Astrocyte of the hippocampus (primary cell): ENCODE measurements at places on chromosomes 3 and 15.

DNA sequence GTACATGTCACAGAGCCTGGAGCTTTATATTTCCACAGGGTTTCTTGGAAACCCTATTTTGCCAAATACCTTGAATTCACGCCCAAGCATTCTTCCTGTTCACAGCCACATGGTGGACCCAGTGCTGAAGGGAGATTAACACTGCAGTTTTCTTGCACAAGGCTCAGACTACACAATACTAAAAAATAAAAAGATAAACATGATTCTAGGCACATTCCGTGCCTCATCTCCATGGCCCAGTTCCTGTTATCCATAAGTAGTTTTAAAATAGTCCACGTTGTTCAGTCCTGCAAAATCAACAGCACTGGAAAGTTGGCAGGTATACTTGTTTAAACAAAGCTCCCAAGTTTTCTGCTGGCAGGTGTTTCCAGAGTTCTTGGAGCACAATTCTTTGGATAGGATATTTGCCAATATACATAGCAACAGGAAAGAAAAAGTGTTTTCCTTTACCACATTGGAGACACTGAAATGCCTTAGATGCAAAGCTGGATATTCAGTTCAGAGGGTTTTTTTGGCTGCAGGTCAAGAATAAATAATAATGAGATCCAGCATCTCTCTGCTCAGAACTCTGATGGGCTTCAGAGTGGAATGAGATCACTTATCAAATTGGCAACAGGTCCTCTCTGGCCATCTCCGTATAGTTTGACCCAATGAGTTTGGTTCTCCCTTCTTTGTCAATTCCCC is 88.1 kb upstream of the TGFBR2 start:
- peak; percentile 88 for DNase-seq

- no peak for DNase-seq
Observed at GRCh38 chr3:69650066-69650419, 89.2 kb upstream of the MITF start.

GRCh38 chr3:10006762-10007090 is 19.5 kb upstream of the FANCD2 start:
- no peak for DNase-seq

DNA sequence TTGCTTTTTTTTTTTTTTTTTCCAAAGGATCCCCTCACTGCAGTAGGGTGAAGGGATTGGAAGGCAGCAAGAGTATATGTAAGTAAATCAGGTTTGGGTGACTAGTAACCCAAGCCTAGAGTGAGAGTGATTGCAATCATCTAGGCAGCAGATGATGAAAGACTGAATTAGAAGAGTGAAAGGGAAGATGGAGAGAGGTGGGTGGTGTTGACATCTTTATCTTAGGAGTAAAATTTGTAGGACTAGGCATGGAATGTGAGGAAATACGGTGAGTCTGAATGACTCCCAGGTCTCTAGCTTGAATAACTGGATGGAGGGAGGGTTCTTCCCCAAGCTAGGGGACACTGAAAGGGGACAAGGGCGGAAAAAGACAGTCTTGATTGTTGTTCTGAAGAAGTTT is 63.4 kb downstream of the TPRG1 start:
- DNase-seq = no peak

DNA sequence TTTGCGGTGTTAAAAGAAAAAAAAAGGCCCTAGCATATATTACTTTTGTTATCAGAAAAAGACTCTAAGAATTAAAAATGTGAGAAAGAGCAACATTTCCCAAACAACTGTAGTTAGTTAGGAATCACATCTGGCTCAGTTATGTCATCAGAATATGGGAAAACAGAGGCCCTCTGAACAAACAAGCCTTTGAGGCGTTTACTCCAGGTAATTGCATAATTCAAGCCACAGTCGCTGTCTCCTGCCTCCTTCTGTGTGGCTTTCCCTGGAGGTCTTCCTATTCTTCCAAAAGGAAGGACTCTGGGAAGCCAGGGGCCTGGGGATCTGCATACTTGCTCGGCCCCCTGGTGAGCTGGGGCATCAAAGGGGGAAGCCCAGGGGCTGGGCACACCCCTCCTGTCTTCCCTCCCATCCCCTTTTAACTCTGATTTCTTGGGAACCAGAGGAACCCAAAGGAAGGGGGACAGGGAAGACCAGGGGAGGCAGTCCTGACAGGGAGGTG is 3.7 kb upstream of the FAM107A start:
- DNase-seq = no peak

DNA sequence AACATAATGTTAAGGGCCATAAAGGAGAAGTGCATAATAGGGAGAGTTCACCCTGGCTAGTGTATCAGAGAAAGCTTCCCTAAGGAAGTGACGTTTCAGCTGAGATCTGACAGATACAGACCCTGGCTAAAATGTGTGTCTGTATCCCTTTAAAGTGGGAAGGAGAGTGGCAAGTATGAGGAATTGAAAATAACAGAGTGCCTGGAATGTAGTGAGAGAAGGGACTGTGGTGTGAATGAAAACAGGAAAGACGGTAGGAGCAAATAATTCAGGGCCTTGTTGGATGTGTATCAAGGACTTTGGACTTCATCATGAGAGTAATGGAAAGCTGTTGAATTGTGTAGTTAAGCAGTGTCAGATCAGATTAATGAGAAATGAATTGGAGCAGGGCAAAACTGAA is 30.5 kb downstream of the NEO1 start:
- peak; percentile 41 for DNase-seq

- no peak for DNase-seq
Observed at GRCh38 chr3:64623125-64623524, 64.7 kb downstream of the ADAMTS9 start.

DNA sequence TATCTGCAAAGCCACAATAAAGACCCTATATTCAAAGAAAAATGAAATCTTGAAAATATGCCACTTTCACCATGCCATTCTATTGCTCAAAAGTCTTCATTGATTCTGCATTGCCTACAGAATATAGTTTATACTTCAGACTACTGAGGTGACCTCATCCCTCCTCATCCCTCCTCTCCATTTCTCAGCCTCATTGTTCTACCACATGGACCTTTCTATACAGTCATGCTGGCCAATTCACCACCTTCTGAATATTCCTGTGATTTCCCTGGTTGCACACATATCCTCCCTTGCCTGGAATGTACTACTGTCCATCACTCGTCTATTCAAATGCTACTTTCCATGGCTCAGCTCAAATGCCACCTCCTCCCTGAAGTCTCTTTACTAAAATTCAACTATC is 3.5 kb upstream of the COL8A1 start:
- no peak for DNase-seq

DNA sequence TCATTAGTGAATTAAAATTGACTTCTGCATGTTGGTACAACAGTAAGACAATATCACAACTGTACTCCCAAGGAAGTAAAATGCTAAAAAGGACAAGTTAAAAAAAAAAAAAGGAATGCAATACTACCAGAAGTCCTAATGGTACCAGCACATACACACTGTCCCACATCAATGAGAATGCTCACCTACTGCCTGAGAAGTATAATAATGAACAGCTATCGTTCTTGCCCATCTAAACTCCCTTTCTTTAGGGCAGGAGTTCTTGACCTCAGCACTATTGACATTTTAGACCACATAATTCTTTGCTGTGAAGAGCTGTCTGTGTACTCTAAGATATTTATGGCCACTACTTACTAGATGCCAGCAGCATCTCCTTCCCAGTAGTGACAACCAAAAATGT is 651.7 kb downstream of the FHIT start:
- no peak for DNase-seq

GRCh38 chr3:182810574-182811268 is 17.4 kb downstream of the ATP11B start:
- DNase-seq = no peak

DNA sequence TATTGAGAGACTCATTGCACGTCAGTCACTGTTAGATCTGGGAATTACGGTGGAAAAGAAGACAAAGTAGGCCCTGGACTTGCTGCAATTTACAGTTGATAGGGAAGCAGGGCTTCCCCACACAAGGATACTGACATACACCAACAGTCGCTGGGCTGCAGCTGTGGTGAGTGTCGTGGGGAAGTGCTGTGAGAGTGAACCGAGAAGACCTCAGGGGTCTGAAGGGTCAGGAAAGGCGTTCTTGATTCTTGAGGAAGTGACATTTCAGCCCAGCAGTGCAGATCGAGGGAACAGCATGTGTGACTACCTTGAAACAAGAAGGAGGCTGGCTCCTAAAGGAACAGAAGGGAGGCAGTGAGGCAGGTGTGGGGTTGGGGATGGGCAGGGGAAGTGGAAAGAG is 22.5 kb downstream of the MYZAP start:
- DNase-seq = no peak

DNA sequence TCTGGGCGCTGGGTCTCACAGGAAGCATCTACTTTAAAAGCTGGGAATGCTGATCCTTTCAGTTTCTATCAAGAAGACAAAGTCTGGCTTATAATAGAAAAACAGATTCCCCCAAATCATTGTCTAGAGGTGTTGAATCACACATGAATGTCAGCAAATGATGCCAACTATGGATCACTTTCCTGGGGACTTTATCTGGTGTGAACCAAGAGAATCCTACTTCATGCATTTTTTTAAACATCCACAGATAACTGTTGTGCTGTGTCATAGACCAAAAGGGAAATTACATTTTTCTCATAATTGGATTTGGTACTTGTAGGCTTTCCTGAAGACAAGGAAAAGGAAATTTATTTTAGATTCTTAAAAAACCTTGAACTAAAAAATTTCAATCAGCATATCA is 132.7 kb downstream of the CD47 start:
- no peak for DNase-seq

GRCh38 chr15:95929232-95929846 is 401.2 kb upstream of the NR2F2 start:
- DNase-seq = no peak

GRCh38 chr15:58393241-58393662 is 38.5 kb upstream of the LIPC start:
- no peak for DNase-seq

- DNase-seq = no peak
Observed at GRCh38 chr3:9934993-9935392, 1.4 kb downstream of the CRELD1 start.

GRCh38 chr15:69539345-69539744 is 86.7 kb downstream of the RPLP1 start:
- DNase-seq = no peak

GRCh38 chr3:1131166-1131565 is 38.3 kb downstream of the CNTN6 start:
- DNase-seq = no peak

GRCh38 chr15:31236184-31237042 is 90.2 kb upstream of the KLF13 start:
- peak; percentile 96 for DNase-seq

DNA sequence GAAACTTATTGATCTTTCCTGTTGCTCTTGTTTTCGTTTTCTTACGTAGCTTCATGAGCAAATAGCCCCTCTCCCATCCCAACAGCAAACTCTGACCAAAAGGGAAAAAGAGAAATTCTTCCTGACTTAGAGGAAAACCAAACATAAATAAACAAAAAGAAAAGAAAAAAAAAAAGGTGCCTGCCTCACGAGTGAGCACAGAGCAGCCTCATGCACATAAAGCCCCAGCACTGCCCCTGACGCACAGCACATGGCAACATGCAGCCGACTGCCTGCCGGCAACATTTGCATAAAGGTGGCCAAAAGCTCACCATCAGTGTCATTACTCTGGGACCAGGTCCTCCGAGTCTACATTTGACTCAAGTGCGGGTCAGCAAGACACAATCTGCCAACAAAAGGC is 6.4 kb downstream of the POC1A start:
- DNase-seq = no peak

DNA sequence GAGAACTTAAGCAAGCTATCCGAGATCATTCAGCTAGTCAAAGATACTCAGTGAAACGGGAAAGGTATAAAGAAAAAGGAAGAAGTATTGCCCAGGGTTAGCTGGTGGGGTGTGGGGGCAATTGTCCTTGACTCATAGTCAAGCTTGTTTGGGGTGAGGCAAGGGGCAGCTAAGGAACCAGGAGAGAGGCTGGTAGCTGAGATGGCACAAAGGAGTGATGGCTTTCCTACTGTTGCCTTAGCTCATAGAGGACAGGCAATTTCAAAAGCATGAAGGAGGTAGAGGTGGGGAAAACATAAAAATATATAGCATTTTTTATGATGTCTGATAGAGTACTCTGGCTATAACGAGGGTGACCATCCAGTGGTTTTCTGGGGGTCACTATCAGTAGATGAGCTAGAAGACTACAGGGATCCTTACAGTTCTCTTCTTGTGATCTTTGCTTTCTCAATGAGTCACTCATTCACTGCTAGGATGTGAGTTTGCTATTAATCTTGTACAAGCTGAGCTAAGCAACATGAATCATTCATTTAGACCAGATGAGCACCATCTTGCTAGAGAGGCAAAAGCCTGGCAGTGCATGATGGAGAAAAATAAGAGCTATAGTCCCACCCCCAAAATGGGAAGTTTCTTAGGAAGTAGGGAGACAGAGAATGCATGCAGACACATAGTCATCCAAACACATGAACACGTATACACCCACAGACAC is 207.1 kb upstream of the PFN2 start:
- peak; percentile 36 for DNase-seq

DNA sequence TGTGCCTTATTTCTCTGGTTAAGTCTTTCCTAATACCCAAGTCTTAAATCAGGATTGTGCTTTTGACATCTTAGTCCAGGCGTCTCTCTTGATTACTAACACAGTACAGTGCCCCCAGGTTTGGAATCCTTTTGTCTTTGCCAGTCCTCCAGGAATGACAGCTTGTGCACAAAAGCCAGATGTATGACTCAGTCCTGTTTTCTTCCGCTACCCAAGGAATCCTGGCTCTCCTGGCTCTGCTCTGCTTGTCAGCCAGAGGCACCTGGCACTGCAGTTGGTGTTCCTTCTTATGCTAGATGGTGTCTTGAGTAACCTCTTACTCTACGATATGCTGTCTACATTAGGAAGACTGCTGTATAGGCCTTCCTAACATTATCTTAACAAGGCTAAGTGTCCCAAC is 728.2 kb upstream of the NECTIN3 start:
- DNase-seq = peak; percentile 76

GRCh38 chr3:70020906-70021660 is 21.6 kb downstream of the SAMMSON start:
- DNase-seq = no peak

- DNase-seq = no peak
Observed at GRCh38 chr3:133138017-133138416, 99.8 kb downstream of the TMEM108 start.

DNA sequence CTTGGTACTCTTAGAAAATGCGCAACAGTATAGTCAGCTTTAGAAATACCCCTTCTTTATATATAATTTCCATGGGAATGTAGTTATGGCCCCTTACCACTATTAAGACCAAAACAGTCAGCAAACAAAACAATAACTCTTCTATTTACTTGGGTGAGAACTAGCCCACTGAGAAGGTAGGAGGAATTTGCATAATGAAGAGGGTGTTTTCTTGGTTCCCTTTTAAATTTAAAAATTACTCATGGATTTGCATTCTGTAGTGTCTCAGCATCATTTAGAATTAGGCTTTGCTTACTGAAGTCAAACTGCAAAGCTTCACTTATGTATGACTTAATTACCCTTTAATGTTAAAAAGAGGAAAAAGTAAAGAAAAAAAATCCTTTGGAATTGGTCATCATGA is 350.8 kb downstream of the PTPRG start:
- no peak for DNase-seq
